ENCODE measurements at places on chromosomes 16 and 17.

DNA sequence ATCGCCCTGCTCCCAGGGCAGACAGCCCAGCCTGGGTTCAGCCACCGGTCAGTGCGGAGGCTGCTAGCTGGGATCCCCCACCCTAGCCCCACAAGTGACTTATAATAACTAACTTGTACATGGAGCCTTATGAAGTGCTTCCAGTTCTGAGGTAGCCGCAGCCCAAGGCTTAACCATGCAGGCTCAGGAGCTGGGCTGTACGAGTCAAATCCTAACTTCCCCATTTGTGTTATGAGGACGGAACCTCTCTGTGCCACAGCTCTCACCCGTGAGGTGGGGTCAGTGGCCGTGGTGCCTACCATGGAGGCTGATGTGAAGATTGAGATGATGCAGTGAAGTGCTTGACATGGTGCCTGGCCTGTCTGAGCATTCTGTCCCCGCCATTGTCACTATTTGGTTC lies 27.8 kb upstream of the GOSR2 start:
- no peak for DNase-seq

DNA sequence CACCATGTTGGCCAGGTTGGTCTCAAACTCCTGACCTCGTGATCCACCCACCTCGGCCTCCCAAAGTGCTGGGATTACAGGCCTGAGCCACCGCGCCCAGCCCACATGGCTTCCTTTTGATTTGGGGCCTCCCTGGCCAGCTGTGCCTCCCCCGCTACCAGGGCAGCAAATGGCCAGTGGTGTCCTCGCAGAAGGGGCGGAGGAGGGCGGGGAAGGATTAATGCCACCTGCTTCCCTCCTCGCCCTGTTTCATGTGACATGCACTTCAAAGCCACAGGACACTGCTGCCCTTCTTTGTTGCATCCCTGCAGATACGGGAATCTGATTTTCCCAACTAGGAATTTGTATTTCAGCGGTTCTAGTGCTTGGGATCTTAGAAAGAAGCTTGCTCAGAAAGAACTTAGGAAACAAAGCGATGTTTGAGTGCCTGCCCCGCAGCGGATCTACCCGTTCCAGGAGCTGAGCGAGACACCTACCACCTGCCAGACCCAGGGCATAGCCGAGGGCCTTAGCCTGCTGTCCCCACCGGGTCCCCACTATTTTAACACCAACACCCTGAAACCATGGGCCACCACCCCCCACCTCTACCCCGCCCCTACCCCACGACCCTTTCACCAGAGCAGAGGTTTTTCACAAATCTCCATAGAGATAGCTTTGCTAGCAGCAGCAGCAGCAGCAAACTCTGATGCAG lies 37.7 kb upstream of the CCDC182 start:
- no peak for DNase-seq

GRCh38 chr17:66670206-66670605 lies 164.7 kb upstream of the CACNG5 start:
- no peak for DNase-seq

DNA sequence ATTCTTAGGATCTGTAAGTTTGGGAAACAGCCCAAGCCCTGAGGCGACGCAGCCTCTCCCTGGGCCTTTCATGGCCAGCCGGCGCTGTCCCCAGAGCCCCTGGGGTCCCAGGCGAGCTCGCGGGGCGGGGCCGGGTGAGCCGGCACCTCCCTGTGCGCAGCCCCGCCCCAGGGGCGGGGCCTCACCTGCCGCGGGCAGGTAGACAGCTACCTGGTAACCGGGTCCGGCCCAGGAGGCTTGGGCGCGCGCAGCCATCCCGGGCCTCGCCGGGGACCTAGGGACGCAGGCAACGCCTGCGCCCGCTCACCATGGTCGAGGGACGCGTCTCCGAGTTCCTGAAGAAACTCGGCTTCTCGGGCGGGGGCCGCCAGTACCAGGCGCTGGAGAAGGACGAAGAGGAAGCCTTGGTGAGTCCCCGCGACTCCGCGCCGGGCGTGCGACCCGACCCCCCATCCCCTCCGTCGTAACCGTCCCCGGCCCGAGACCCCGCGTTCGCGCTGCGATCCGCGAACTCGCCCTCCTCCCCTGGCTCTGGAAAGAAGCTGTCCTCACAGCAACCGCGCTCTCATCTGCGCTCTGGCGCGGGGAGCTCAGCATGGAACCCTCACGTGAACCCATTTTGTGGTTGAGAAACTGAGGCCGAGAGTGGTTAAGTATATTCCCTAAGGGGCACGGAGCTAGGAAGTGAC lies at the start of gene ATP2C2:
TSS of gene ATP2C2 (plus strand) at position 231 of the 689 bp plus-strand sequence. CDS start at position 309, 78 bp downstream.
- no peak for DNase-seq

DNA sequence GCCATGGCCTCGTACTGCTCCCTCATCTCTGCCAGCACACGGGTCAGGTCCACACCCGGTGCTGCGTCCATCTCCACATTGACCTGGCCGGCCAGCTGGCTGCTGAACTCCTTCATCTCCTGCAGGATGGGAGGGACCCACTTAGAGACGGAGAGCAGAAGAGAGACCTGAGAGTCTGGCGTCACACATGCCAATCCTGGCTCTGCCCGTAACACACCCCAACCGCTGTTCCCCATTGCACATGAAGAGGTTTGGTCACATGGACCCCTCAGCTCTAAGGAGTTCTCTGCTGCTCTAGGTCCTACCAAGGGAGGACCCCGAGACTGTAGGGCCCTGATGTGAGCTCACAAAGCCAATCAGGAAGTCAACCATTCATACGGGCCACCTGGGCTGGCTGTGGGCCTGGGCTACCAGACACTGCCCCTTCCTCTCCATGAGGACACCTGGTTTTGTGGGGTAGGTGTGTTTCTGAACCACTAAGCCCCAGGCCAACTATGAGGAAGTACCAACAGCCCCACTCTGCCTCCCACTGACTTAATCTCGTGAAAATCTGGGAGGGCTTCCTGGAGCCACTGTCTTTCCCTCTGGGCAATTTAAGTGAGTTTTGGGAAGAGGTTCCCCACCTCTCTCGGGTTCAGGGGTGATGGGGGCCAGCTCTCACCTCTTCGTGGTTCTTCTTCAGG lies 2.4 kb downstream of the KRT15 start:
- DNase-seq: no peak

- DNase-seq: peak; percentile 73
Measured at GRCh38 chr17:76538281-76538931, 897 bp upstream of the CYGB start.

DNA sequence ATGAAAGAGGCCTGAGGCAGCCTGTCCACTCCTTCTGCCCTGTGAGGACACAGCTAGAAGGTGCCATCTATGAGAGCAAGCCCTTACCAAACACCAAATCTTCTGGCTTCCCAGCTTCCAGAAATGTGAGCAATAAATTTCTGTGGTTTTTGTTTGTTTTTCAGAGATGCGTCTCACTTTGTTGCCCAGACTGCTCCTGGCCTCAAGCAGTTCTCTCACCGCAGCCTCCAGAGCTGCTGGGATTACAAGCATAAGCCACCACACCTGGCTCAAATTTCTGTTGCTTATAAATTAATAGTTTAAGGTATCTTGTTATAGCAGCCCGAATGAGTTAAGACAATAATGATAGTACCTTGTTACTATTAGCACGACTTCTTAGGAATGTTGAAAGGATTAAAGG lies 12.5 kb upstream of the SLC16A11 start:
- no peak for DNase-seq

DNA sequence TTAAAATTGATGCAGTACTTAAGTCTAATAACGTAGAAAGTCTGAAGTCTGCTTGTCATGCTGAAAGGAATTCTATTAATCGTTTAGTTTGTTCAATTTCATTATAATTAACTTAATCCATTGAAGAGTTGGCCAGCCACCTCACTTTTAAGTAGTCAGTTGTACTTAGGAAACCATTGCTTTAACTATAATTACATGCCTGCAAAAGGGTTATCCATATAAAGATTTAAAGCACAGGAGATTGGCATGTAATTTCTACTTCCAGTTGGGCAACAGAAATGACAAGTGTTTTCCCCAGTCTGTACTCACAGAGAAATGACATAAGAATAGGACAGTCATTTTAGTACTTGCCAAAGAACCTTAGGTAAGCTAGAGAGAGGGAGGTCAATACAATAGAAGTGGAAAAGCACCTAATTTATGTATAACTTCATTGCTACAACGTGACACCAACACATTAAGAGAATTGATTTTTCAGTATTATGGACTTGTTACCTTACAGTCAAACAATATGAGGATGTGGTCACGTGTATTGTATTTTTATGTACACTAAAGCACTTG lies 3.7 kb upstream of the USP32 start:
- no peak for DNase-seq

DNA sequence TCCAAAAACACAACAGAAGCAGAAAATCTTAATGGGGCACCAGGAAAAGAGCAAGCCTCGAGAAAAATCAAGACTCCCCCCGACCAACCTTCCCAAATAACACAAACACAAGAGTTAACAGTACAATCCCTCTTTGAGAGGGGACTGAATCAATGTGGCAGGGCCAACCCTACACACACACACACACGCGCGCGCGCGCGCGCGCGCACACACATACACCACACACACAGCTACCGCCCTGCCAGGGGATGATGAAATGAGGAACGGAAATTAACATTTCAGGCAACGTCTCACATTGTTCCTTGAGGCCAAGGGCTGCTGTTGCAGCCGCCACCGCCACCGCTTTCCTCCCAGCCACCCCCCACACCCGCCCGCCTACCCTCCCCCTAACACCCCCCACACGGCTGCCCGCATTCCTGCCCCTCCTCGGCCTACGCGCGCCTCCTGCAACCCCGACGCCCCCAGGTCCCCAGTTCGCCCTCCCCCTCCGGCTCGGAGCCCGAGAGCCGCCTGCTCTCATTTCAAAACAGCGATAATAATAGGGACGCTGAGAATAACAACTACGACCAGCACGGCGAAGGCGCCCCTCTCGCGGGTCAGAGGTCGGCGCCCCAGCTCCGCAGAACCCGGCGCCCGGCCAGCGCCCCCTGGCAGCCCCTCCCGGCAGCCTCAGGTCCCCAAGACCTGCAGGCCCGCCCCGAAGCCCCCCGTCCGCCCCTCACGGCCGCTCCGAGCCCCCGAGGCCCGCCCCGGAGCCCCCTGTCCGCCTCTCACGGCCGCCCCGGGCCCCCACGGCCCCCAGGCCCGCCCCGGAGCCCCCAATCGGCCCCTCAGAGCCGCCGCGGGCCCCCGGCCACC lies 1.1 kb downstream of the ANKRD11 start:
- DNase-seq: peak; percentile 93

DNA sequence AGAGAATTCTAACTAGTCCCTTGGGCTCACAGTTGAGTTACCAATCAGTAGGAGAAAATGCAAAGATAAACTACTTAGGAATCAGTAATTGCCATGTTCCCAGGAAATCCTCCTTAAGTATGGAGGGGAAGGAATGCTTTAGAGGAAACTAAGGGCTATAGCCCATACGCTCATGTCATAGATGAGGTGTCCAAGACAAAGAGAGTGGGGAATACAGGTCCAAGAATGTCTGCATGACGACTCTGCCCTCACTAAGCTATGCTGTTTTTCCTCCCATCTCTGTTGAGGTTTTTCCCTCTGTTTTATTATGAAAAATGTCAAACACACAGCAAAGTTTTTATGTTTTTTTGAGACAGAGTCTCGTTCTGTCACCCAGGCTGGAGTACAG lies 16.0 kb downstream of the LDHD start:
- DNase-seq: no peak

DNA sequence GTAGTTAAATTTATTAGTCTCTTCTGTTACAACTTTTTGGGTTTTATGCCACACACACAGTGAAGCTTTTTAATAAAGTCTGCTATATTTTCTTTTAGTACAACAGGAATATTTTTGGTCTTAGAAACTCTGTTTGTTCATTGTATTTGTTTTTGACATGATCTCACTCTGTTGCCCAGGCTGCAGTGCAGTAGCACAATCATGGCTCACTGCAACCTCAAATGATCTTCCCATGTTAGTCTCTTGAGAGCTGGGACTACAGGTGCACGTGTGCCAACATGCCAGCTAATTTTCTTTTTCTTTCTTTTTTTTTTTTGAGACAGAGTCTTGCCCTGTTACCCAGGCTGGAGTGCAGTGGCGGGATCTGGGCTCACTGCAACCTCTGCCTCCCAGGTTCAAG lies 27.1 kb downstream of the PPM1D start:
- DNase-seq: no peak

DNA sequence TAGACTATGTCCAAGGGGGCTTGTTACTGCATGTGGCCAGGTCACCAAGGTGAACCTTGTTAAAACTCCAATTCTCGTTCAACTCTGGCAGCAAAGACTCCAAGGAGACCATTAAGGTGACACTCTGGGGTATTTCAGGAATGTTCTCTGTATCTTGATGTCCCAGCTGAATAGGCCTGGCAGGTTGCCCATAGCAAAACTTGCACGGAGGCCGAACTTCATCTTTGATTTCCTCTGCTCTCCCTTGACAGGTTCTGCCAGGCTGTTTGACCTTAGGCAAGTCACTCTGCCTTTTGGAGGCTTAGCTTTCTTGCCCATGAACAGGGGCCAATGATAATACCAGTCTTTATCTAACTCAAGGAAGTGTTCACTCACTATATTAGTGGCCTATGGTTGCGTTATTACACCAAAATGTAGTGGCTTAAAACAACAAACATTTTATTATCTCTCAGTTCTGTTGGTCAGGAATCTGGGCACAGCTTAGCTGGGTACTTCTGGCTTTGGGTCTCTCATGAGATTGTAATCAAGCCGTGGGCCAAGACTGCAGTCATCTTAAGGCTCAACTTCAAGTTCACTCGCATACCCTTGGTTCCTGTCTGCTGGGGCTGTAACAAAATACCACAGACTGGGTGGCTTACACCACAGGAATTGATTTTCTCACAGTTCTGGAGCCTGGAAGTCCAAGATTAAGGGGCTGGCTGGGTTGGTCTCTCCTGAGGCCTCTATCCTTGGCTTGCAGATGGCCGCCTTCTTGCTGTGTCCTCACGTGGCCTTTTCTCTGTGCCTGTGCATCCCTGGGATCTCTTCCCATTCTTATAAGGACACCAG lies 168.5 kb downstream of the UTP18 start:
- DNase-seq: no peak

- no peak for DNase-seq
Measured at GRCh38 chr17:45826919-45827588, 17.6 kb upstream of the SPPL2C start.

- no peak for DNase-seq
Measured at GRCh38 chr17:71071837-71072236, 902.5 kb downstream of the KCNJ2 start.

DNA sequence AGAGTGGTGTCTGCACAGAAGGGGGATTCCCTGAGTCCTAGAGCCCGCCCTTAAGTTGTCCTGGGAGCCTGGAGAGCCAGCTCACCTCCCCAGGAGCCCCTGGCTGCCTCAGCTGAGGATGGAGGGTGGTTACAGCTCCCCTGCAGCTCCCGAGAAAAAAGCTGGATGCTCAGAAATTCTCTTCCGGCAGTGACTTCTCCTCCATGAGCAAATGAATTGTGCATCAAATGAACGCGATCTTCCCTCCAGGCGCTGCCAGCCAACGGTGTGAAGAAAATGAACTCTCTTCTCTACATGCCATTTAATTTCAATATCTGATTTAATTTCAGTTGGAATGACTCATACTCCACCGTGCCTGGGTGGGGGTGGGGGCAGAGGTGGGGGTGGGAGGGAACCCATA lies 14.3 kb upstream of the C16orf74 start:
- DNase-seq: no peak

GRCh38 chr17:19372866-19373504 lies 5.3 kb upstream of the MAPK7 start:
- DNase-seq: no peak
